ENCODE measurements at places on chromosomes 5 and 9. TPM values are rescaled to one million over a fixed set of nuclear protein-coding genes. Genes with fewer than 3 reads are reported as not detected.

TAF11L10 gene
- not detected for total RNA-seq

MVB12B gene
- 21.7 TPM for total RNA-seq

GRCh38 chr5:58582803-58583491 is at the start of gene RAB3C:
RAB3C (plus strand) TSS chr5:58583075; CDS start chr5:58583209, 134 bp downstream.
- peak within 1 kb of the TSS; percentile 72 for H3K4me3 ChIP-seq
- peaks cover 5% of the 10 kb centered on the region for H3K27me3 ChIP-seq
- no peaks in the 10 kb centered on the region for H3K36me3 ChIP-seq
- H3K4me1 ChIP-seq, result peaks cover 8% of the 10 kb centered on the region

PDE8B gene
- 59.8 TPM for total RNA-seq

HTR4 gene
- total RNA-seq, result 3.9 TPM

- no peaks in the 10 kb centered on the region for H3K36me3 ChIP-seq
- no peaks in the 10 kb centered on the region for H3K4me1 ChIP-seq
- DNase-seq, result no peak
- peak overlapping the region; percentile 15 for H3K4me3 ChIP-seq
- no peak overlapping the region for H3K27ac ChIP-seq
These were observed 57.8 kb upstream of the HSPA9 start for GRCh38 chr5:138632900-138633489.

DNA sequence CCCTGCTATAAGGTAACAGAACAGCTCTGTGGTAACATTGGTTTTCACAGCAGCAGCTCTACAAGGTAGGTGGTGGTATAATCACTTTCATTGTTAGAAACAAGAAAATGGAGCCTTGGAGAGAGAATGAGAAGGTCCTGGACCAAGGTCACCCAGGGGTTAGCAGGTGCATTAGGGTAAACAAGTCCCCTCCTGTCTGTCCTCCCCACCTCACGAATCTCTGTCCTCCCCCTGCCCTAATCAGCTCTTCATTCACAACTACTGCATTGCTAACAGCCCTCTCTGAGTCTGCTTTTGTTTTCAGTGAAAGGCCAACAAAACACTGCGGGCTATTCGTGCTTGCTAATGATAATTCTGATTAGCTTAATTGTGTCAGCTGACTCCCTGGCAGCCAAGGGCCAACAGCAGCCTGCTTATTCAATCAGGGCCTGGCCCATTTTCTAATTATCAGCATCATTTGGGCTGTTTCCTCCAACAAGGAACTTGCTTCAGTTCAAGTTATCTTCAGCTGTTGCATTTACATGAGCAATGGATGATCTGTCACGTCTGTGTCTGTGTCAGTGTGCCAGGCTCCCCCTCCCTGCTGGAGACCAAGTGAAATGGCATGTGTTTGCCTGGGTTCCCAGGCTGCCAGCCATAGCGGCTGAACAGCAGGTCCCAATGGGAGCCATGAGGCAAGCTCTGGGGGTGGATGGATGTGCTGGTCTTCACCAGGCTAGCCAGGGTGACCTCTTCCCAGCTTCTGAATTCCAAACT is 56.7 kb upstream of the EQTN start:
- no peak overlapping the region for H3K4me3 ChIP-seq
- H3K27me3 ChIP-seq, result no peaks in the 10 kb centered on the region

GRCh38 chr9:93059011-93059714 is 662 bp downstream of the SUSD3 start:
- DNase-seq, result no peak
- peak overlapping the region; percentile 81 for H3K27ac ChIP-seq
- peak overlapping the region; percentile 86 for H3K4me3 ChIP-seq
- no peaks in the 10 kb centered on the region for H3K36me3 ChIP-seq
- H3K4me1 ChIP-seq, result peaks cover 29% of the 10 kb centered on the region

AQP7 gene
- total RNA-seq, result 1.8 TPM

DNA sequence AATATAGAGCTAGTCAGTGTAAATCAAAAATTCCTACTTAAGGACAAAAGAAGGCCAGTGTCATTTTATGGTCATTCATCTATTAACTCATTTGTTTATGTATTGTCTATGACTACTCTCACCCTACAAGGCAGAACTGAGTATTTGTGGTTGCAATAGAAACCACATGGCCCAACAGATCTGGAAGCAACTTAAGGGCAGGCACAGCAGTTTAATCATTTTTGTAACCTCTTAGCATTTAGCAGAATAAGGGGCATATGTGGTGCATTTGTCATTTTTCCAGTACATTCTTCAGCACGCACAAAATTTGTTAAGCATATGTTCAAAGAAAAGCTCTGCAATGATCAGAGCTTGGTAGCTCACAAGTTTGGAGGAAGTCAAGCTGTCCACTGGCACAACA is 1.1 kb downstream of the FKBP15 start:
- H3K27ac ChIP-seq, result no peak overlapping the region
- DNase-seq, result no peak
- H3K4me1 ChIP-seq, result peaks cover 36% of the 10 kb centered on the region
- H3K27me3 ChIP-seq, result no peaks in the 10 kb centered on the region
- peak overlapping the region; percentile 96 for H3K4me3 ChIP-seq
- no peaks in the 10 kb centered on the region for H3K36me3 ChIP-seq

- DNase-seq, result no peak
- H3K4me1 ChIP-seq, result peaks cover 7% of the 10 kb centered on the region
- H3K4me3 ChIP-seq, result peak overlapping the region; percentile 67
These were observed 1.0 kb upstream of the IL12B start for GRCh38 chr5:159331093-159331973.

GRCh38 chr9:113449376-113449775 is 14.2 kb upstream of the RGS3 start:
- peak overlapping the region; percentile 72 for H3K27ac ChIP-seq
- no peak for DNase-seq
- peaks cover 50% of the 10 kb centered on the region for H3K4me1 ChIP-seq
- no peaks in the 10 kb centered on the region for H3K36me3 ChIP-seq

DNA sequence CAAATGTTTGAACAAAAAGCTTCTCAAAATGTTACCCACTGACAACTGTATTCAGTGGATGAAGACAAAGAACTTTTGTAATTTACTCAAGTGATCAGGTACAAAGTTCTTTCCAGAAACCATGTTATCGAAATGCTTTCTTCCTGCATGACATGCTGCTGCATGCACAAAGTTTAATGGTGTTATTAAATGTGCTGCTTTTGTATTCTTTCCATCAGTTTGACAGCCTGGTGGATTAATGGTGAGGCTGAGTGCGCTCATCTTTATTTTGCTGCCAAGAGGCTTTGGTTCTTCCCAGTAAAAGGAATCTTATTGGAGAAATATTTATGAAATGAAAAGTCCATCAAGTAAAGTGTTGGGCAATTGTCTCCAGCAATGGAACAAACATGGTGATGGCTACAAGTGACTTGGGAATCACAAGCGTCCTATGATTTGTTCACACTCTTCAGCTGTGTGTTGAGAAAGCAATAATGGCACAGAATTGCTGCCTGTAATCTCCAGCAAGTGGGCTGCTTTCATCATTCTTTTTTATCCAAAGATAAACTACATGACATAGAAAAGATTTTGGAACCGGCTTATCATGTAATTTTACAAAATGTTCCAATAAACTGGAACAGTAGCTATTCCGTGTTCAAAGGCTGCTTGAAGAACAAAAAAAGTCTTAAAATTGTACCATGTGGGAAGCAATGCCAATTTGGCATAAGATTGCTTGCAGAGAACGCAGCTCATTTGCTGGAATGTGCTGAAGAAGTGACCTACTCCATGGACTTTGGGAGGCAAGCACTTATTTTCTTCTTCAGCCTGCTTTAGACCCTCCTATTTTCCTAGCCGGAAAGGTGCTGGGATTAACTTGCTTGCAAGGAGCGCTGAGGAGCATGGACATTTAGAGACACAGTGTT is 153.1 kb downstream of the HSD17B3 start:
- no peak overlapping the region for H3K27ac ChIP-seq
- H3K4me1 ChIP-seq, result no peaks in the 10 kb centered on the region
- no peaks in the 10 kb centered on the region for H3K27me3 ChIP-seq
- H3K4me3 ChIP-seq, result no peak overlapping the region
- no peaks in the 10 kb centered on the region for H3K36me3 ChIP-seq

Measured in thoracic aorta (tissue), 2 donors.